ENCODE measurements at places on chromosomes 16 and 17. TPM values are rescaled to one million over a fixed set of nuclear protein-coding genes. Genes with fewer than 3 reads are reported as not detected.

GRCh38 chr16:31092330-31092729 lies 2.3 kb downstream of the VKORC1 start:
- DNase-seq = no peak

- no peak for DNase-seq
Observed at GRCh38 chr16:81852347-81852746, 73.3 kb downstream of the PLCG2 start.

DNA sequence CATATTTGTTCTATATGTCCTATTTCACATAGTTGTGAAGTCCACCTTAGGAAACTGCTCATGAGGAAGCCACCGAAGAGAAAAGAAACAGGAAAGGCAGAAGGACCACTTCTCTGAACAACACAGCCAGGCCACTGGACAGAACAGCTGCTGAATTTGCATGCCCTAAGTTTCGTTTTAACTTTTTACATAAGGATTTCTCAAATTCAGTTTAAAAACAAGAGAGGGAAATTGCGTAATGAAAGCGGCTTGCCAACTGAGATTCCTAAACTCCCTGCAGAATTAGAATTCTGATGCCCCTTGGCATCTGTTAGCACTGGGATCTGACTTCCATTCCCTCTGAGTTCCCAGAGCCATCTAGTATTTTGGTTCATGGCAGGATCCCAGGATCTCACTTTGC lies 5.0 kb upstream of the CCL8 start:
- DNase-seq = no peak

Gene HOXB1
- not detected for total RNA-seq

Gene ZG16
- 1.9 TPM for total RNA-seq
